Smooth muscle cell of trachea (primary cell): ENCODE measurements at places on chromosomes 11 and 22. TPM values are rescaled to one million over a fixed set of nuclear protein-coding genes. Genes with fewer than 3 reads are reported as not detected.

Gene OR52I1
- total RNA-seq, result not detected in 2 replicates

Gene KIRREL3
- total RNA-seq, result 1.6 and 5.1 TPM in 2 replicates

Gene HPX
- 0.44 and 1.7 TPM in 2 replicates for total RNA-seq

Gene SERPING1
- 9.6 and 26.0 TPM in 2 replicates for total RNA-seq
